ENCODE measurements at places on chromosomes 5 and 9.

- no peak for DNase-seq
Measured at GRCh38 chr9:32253731-32254130, 130.7 kb upstream of the ACO1 start.

DNA sequence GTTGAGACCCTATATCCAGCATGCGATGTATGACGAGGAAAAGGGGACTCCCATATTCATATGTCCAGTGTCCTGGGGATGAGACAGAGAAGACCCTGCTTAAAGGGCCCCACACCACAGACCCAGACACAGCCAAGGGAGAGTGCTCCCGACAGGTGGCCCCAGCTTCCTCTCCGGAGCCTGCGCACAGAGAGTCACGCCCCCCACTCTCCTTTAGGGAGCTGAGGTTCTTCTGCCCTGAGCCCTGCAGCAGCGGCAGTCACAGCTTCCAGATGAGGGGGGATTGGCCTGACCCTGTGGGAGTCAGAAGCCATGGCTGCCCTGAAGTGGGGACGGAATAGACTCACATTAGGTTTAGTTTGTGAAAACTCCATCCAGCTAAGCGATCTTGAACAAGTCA, 17.1 kb downstream of the BTNL3 start:
- DNase-seq, result no peak

DNA sequence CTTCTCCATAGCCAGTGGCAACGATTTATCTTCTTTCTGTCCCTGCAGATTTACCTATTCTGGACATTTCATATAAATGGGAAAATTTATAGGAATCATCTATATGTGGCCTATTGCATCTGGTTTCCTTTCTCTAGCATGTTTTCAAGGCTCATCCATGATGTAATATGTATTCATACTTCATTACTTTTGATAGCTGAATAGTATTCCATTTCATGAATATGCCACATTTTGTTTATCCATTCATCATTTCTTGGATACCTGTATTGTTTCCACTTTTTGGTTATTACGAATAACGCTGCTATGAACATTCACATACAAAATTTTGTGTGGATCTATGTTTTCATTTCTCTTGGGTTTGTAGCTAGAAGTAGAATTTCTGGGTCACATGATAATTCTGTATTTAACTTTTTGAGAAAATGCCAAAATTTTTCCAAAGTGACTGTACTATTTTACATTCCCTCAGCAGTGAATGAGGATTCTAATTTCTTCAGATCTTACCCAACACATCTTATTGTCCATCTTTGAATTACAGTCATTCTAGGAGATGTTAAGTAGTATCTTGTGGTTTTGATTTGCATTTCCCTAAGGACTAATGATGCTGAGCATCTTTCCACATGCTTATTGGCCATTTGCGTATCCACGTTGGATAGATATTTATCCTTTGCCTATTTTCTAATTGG, 3.6 kb downstream of the IARS1 start:
- no peak for DNase-seq

GRCh38 chr5:151589878-151590570, 1.1 kb downstream of the FAT2 start:
- DNase-seq, result no peak

DNA sequence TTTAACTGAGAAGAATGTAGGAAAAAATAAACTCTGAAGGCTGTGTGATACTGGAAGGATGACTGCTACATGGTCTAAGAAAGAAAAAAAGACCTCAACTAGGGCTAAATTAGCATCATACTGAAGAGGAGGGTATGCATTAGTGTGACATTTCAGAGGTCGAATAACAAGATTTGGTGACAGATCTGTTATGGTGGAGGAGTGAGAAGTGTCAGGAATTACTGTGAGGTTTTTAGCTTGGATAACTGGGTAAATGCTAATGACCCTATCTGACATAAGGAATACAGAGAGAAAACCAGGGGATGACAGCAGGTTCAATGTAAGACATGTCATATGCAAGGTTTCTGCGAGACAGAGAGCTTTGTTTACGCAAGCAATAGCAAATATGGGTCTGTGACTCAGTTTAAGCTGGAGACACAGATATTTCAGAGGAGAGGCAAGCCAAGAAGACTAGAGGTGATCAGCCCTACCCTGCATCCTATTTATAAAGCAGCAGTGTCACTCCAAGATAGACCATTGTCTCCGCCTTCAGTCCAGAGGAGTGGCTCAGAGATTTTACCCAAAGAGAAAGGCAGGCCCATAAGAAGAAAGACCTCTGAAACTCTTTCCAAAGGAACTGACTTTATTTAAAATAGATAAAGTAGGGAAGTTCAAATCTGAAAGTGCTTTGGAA, 44.3 kb downstream of the FBN2 start:
- DNase-seq, result no peak

DNA sequence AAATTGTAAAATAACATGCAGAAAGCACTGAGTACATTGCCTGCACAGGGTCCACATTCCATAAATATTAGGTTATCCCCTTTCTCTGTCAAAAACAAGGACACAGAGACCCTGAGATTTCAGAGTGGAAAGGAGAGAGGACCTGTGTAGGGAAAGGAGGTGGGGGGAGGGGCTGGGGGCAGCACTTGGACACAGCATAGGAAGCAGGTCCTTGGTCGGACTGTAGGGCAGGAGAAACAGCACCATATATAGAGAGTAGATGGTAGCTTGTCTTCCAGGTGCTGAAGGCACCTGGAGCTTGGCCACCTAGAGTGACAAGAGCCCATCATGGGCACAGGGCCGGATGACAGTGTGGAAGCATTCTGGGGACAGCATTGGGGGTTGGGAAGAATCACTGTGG, 2.4 kb downstream of the TPM2 start:
- no peak for DNase-seq

DNA sequence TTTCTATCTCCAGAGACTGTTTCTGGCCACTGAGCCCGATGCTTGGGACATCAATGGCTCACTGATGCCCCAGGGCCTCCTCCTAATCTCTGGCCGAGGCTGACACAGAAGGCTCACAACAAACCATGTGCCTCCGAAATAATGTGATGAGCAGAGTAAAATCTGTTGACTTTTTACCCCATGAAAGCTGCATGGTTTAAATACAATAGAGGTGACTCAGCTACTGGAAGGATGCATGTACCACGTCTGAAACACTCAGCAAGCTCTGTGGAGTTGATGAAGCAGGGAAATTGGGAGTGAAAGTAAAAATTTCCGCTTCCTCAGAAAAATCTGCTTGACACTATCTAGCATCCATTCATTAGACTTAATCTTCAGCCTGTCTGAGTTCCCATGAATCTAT, 111.1 kb upstream of the EQTN start:
- DNase-seq, result no peak

Measured in CD4-positive, alpha-beta T cell treated with Interleukin-17A for 1 hour (primary cell).